ENCODE measurements at places on chromosomes 1 and 21. TPM values are rescaled to one million over a fixed set of nuclear protein-coding genes. Genes with fewer than 3 reads are reported as not detected.

DNA sequence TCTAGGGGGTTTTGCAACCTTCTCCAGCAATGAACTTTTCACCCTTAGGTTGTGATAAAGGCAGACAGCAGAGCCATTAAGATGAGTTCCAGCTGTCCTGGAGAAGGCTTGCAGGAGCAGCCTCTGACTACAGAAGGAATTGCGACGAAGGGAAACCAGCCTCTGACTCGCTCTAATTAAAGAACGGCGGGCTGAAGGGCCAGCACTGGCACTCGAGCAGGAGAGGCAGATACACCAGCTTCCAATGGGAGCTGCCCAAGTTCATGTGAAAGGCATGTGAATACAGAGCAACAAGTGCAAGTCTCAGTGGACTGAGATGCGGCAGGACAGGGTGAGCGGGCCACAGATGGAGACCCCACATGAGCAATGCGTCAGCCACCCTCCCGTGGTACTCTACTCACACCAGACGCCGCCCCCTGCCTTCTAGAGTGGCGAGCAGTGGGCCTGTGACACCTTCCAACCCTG, 15.7 kb downstream of the RCC2 start:
- no peak for DNase-seq

The CR1 gene
- not detected for total RNA-seq

DNA sequence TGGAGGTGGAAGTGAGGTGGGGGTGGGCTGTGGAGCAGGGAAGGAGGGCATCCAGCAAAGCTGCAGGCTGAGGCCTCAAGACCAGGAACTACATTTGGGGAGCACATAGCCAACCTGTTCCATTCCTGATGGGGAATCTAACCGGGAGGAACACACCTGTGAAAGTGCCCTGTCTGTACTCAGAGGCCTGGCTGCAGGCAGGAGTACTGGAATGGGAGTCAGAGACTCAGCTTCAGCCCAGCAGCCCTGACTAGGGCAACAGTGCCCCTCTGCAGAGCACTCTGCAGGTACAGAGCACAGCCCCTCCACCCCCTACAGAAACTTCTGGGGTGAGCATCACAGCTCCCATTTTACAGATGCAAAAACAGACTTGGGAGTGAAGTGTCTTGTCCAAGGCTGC, 126.4 kb downstream of the DMRTB1 start:
- DNase-seq: no peak

DNA sequence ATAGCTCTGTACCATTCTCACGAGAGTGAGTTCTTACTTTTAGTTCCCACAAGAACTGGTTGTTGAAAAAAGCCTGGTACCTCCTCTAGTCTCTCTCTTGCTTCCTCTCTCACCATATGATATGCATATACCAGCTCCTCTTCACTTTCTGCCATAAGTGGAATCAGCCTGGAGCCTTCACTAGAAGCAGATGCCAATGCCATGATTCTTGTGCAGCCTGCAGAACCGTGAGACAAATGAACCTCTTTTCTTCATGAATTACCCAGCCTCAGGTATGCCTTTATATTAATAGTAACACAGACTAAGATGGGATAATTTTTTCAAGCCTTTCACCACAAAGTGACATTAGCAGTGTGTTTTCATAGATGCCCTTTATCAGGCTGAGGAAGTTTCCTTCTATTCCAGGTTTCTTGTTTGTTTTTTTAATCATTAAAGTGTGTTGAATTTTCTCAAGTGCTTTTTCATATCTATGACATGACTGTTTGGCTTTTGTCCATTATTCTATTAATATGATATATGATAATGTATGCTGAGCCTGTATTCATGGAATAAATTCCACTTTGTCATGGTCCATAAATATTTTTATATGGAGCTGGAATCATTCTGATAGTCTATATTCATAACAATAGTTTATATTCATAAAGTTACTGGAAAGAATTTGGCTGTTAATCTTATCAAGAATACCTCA, 40.7 kb upstream of the C1orf185 start:
- DNase-seq: no peak

All from lung microvascular endothelial cell (primary cell).